Panc1 (cell line): ENCODE measurements at places on chromosomes 6 and 20. TPM values are rescaled to one million over a fixed set of nuclear protein-coding genes. Genes with fewer than 3 reads are reported as not detected.

GRCh38 chr6:125213939-125214338 lies 60.4 kb downstream of the TPD52L1 start:
- no peak overlapping the region for H3K4me3 ChIP-seq
- peaks cover 6% of the 10 kb centered on the region; the same call in 1 of the 2 replicates for H3K27me3 ChIP-seq
- no peaks in the 10 kb centered on the region for H3K36me3 ChIP-seq
- no peaks in the 10 kb centered on the region for H3K4me1 ChIP-seq
- H3K27ac ChIP-seq = no peak overlapping the region

DNA sequence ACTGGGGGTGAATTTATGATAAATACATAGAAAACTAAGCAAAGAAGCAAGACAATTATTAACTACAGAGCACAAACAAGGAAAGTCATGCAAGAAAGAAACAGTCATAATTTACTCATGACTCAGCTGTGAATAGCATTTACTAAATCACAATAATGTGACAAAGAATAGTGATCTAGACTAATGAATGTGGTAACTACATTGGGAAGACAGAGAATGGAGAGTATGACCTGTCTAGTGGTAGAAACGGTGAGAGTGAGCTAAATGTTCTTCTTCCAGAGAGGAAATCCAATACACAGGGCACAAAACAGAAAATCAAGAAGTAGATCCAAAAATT lies 153.5 kb upstream of the DST start:
- no peaks in the 10 kb centered on the region for H3K36me3 ChIP-seq
- DNase-seq = no peak
- peak overlapping the region; percentile 1; the same call in 1 of the 2 replicates for H3K27ac ChIP-seq
- H3K4me3 ChIP-seq = no peak overlapping the region
- H3K4me1 ChIP-seq = peaks cover 30% of the 10 kb centered on the region

- H3K36me3 ChIP-seq = no peaks in the 10 kb centered on the region
- peak overlapping the region; percentile 12; the same call in 1 of the 2 replicates for H3K27ac ChIP-seq
- no peaks in the 10 kb centered on the region for H3K27me3 ChIP-seq
- no peak for DNase-seq
- H3K4me3 ChIP-seq = no peak overlapping the region
These were observed 14.5 kb downstream of the REV3L start for GRCh38 chr6:111468329-111469012.

Gene SLC12A5
- total RNA-seq = 11.8 TPM

Gene PGC
- 0.18 TPM for total RNA-seq

Gene SRXN1
- total RNA-seq = 34.5 TPM
